Stimulated activated CD4-positive, alpha-beta T cell treated with anti-CD3 and anti-CD28 coated beads, Interleukin-1b, Interleukin-23, amount 100 ng/mL, for 1 hour (primary cell): ENCODE measurements at places on chromosomes 7 and 10.

DNA sequence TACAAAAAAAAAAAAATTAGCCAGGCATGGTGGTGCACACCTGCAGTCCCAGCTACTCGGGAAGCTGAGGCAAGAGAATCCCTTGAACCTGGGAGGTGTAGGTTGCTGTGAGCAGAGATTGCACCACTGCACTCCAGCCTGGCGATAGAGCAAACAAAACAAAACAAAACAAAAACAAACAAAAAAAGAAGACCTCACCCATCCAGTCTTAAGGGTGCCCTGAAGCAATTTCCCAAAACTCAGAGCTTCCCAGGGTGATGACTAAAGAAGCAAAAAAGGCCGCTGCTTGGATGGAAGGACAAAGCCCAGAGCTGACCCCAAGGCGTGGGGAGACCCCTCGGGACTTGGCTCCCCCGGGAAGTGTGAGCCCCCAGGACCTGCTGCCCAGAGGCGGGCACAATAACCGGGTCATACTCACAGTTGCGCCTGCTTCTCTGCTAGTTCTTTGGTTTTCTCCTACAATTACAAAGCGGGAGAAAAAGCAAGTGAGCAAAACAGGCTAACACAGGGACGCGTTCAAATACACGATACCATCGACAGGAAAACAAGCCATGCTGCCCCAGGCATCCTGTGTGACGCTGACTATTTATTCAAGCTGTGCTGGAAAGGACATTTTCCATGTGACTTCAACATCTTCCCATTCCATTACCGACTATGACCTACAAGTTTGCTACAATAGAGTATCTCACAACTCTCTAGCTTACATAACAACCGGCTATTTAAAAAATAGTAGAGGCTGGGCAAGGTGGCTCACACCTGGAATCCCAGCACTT, 29.9 kb downstream of the PAPOLB start:
- no peak for DNase-seq

GRCh38 chr7:16524332-16524731, 2.3 kb upstream of the LRRC72 start:
- no peak for DNase-seq

DNA sequence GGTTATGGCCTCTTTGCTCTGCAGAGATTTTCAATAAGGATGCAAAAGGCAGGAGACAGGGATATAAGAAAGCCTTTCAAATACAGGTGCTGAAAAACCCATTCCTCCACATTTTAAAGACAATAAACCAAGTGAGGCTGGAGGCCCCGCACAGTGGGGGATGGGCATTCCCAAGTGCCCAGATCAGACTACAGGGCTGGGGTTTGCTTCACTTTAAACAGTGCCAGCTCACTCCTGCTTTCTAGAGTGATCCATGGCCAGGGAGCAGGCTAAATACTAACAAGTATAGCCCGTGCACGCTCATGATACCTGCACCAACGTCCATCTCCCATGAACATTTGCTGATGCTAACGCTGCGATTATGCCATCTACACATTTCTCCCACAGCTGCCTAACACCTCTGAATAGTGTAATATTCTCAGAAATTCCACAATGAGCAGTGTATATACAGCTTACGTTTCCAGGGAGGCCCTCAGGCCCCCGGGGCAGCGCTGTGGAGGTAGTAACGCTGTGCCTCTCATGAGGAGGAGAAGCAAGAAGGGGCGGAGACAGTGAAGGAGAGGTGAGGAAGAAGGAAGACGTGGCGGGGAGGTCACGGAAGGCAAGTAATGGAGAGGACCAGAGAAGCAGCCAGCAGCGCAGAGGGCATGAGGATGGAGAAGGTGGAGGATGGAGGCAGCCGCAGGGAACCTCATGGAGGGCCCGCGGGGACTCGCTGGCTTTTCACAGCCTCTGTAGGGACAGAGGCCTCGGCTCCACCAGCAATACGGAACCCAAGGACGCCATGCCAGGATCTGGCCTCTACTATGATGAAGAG, 141.7 kb downstream of the USP6NL start:
- DNase-seq = no peak

- DNase-seq = no peak
These were observed 200.7 kb downstream of the RAPGEF5 start for GRCh38 chr7:22156205-22156604.

DNA sequence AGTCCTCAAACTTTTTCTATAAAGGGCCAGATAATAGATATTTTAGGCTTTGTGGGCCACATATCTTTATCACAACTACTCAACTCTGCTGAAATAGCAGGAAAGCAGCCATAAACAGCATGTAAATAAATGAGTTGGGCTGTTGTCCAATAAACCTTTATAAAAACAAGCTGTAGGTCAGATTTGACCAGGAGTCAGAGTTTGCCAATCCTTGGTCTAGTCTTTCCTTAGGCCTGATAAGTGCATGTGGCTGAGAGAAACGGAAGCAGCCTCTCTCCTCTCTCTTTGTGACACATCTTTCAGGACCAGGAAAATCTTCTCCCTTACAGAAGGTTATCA, 724.5 kb downstream of the GRID1 start:
- no peak for DNase-seq

DNA sequence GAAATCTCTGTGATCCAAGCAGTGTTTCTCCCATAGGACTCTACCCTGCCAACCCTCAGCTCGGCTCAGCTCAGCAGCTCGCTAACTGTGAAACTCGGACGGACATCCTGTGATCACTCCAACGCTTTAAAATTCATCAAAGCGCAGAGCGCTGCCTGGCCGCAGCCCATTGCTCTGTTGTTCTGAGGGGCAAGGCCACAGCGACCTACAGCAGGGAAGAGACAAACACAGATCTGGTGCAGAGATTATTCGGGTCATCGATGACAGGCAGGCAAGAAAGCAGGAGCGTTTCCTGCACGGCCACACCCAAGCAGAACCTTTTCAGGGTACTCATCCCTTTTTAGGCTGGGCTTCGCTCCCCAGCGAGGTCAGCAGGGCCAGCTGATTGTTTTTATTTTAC, 72.1 kb downstream of the INSIG1 start:
- no peak for DNase-seq

- no peak for DNase-seq
These were observed 6.4 kb upstream of the DUSP5 start for GRCh38 chr10:110491346-110491745.
